ENCODE measurements at places on chromosomes 5 and 9.

DNA sequence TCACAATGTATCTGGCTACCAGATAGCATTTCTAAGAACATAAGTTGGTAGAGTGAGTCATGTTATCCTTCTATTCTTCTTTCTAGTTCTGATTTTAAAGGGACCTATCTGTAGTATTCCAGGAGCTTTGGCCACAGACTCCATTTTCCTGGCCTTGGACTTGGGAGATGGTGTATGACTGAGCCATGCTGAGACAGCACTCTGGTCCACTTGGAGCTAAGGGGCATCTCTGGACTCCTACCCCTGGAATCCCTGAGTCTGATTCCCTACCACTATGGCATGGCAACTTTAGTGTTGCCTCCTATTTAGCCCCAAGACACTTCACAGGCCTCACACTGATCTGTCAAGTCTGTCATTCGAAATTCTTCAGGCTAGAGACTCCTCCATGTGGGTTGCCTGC is 58.8 kb downstream of the BAAT start:
- DNase-seq: no peak

- DNase-seq: no peak
Measured at GRCh38 chr9:14532456-14533115, 160.6 kb downstream of the ZDHHC21 start.

- DNase-seq: no peak
Measured at GRCh38 chr5:113166261-113166660, 189.7 kb downstream of the DCP2 start.

- no peak for DNase-seq
Measured at GRCh38 chr9:120569556-120569955, 10.4 kb downstream of the CDK5RAP2 start.

Data from posterior vena cava (tissue), 2 donors.